ENCODE measurements at places on chromosomes 12 and 14.
A peak's percentile ranks its signal among the peaks of the same experiment; 100 is the strongest.

GRCh38 chr12:93001407-93001806 is 72.3 kb upstream of the EEA1 start:
- no peak for DNase-seq

DNA sequence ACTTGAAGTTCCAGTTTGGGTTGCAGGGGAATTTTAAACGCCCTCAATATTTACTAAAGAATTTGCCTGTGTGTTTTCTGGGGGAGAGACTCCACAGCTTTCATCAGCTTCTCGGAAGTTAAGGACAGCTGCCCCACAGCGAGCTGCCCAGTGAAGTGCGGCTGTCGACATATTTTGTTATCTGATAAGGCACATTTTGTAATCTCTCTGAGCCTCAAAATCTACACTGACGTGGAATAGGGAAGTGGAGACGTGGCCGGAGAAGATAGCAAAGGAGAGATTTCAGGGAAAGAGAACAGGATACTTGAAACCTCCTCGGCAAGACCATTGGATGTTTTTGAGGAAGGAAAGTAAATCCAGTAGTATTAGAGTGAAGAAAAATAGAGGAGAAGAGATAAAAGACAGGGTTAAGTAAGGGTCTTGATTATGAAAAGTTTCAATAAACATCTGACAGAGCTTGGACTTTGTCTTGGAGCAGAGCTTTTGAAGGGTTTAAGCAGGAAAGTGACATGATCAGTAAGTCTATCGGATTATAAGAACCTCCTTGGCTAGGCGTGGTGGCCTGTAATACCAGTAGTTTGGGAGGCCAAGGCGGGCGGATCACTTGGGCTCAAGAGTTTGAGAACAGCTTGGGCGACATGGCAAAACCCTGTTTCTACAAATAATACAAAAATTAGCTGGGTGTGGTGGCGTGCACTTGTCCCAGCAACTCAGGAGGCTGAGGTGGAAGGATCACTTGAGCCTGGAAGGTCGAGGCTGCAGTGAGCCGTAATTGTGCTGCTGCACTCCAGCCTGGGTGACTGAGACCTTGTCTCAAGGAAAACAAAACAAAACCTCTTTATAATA is 1.1 kb downstream of the POLR3B start:
- DNase-seq = no peak

GRCh38 chr14:96902004-96902403 is 104.8 kb downstream of the VRK1 start:
- no peak for DNase-seq

GRCh38 chr12:4118017-4118510 is 155.5 kb upstream of the CCND2 start:
- DNase-seq = no peak

- DNase-seq = no peak
Observed at GRCh38 chr12:2895051-2895451, 4.4 kb downstream of the TULP3 start.

DNA sequence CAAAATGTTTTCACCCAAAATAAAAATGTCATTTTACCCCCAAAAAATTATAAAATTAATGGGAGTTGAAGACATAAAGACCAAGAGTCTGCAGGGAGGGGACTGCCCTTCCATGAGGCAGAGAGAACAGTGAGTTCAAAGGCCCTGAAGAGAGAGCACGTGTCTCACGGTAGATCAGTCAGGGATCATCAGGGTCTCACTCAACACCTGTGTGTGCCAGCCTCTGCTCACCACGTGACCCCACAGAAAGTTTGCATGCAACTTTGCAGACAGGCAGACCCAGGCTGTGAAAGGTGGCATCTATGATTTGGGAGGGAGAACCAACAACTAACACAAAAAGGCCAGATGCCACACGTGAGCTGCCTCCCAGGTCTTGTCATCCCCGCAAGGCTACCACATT is 33.1 kb downstream of the CLMN start:
- no peak for DNase-seq

DNA sequence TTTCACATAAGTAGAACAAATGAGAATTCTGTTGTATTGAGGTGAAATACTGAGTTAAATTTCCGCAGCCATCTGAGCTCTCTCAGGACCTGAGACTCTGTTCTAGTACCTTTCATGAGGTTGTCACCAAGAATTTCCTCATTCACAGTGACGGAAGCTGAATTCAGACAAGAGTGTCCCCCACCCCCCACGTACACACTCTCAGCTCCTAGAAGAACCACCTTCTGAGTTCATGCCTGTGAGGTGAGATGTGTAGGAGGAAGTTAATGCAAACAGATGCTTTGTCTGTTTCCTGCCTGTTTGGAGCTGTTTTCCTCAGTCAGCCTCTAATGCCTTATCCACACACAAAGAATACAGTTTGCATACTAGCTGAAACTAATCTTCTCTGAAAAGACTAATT is 18.2 kb downstream of the BICDL1 start:
- peak; percentile 71 for DNase-seq
